Fibroblast of villous mesenchyme (primary cell): ENCODE measurements at places on chromosomes 7 and 10. TPM values are rescaled to one million over a fixed set of nuclear protein-coding genes. Genes with fewer than 3 reads are reported as not detected.

CD36 gene
- total RNA-seq: 1.3 and 4.3 TPM in 2 replicates

CDC14C gene
- under 0.01 TPM in 1 of 2 replicates, not detected in the other for total RNA-seq

VPS37D gene
- 3.0 and 4.2 TPM in 2 replicates for total RNA-seq

CABCOCO1 gene
- 0.43 and 3.2 TPM in 2 replicates for total RNA-seq

MLXIPL gene
- not detected in 2 replicates for total RNA-seq

ZNF467 gene
- 1.3 and 1.6 TPM in 2 replicates for total RNA-seq

TAS2R4 gene
- total RNA-seq: 0.86 and 1.3 TPM in 2 replicates

SCIN gene
- 3.9 and 4.3 TPM in 2 replicates for total RNA-seq

SMNDC1 gene
- total RNA-seq: 6.8 and 11.7 TPM in 2 replicates

KLLN gene
- 0.86 and 0.97 TPM in 2 replicates for total RNA-seq

PRKAR2B gene
- total RNA-seq: 3.9 and 7.1 TPM in 2 replicates

TMEM229A gene
- not detected in 2 replicates for total RNA-seq

C10orf62 gene
- not detected in 2 replicates for total RNA-seq

PAPOLB gene
- under 0.01 TPM in 1 of 2 replicates, not detected in the other for total RNA-seq

HABP2 gene
- not detected in 2 replicates for total RNA-seq

PTPRZ1 gene
- total RNA-seq: 0.43 TPM in 1 of 2 replicates, not detected in the other

FEZF1 gene
- not detected in 2 replicates for total RNA-seq

SLC18A3 gene
- total RNA-seq: under 0.01 TPM in 1 of 2 replicates, not detected in the other

AKR1C8 gene
- not detected in 2 replicates for total RNA-seq

HMX3 gene
- not detected in 2 replicates for total RNA-seq

PLXDC2 gene
- 12.6 and 19.0 TPM in 2 replicates for total RNA-seq

NPTX2 gene
- 0.43 TPM in 1 of 2 replicates, not detected in the other for total RNA-seq

INA gene
- 1.3 and 1.7 TPM in 2 replicates for total RNA-seq

OPN1SW gene
- total RNA-seq: not detected in 2 replicates

TRPV5 gene
- total RNA-seq: not detected in 2 replicates

SLIT1 gene
- total RNA-seq: under 0.01 TPM in 1 of 2 replicates, not detected in the other

GHITM gene
- 177 and 185 TPM in 2 replicates for total RNA-seq
